ENCODE measurements at places on chromosomes 1 and 21. TPM values are rescaled to one million over a fixed set of nuclear protein-coding genes. Genes with fewer than 3 reads are reported as not detected.

Gene ERG
- total RNA-seq, result 55.8 TPM

Gene DENND2D
- total RNA-seq, result 1.1 TPM

Gene SEMA6C
- 8.9 TPM for total RNA-seq

Gene CLCA4
- not detected for total RNA-seq

Gene CD2
- total RNA-seq, result not detected

Gene BECN2
- not detected for total RNA-seq

Gene NAV1
- total RNA-seq, result 51.8 TPM

Gene NECTIN4
- total RNA-seq, result 0.19 TPM

Gene S100A7
- not detected for total RNA-seq

Gene ELF3
- 0.09 TPM for total RNA-seq

Gene PRAMEF18
- not detected for total RNA-seq

Gene CA6
- total RNA-seq, result not detected

Gene LCE1F
- not detected for total RNA-seq

Gene NPR1
- 12.0 TPM for total RNA-seq

Gene CLDN17
- not detected for total RNA-seq

Gene RPS6KC1
- 23.4 TPM for total RNA-seq

Gene CAPZA1
- 208 TPM for total RNA-seq

Gene ZMYND12
- total RNA-seq, result 0.27 TPM

Gene UBE2U
- not detected for total RNA-seq

Gene CRYAA
- total RNA-seq, result not detected

Gene SLC35F3
- total RNA-seq, result not detected

Gene FNDC5
- total RNA-seq, result 0.27 TPM

Gene MYOG
- not detected for total RNA-seq

Gene KRTAP19-1
- not detected for total RNA-seq

Gene BNIPL
- under 0.01 TPM for total RNA-seq

Gene HPDL
- 1.4 TPM for total RNA-seq

Gene SPOCD1
- total RNA-seq, result 33.4 TPM

Gene FOXO6
- total RNA-seq, result 0.18 TPM

Gene CGN
- 0.45 TPM for total RNA-seq

Gene AK5
- total RNA-seq, result 7.4 TPM

Gene ZBTB48
- 14.7 TPM for total RNA-seq

Gene MAP1LC3C
- total RNA-seq, result not detected

Gene OLFML3
- 0.45 TPM for total RNA-seq

Gene PTPN14
- total RNA-seq, result 70.3 TPM

Gene EDARADD
- not detected for total RNA-seq

Gene DEPDC1
- 5.6 TPM for total RNA-seq

Gene LCE1B
- total RNA-seq, result not detected

Gene PKP1
- not detected for total RNA-seq

Gene MROH9
- not detected for total RNA-seq

Gene CEP104
- 18.0 TPM for total RNA-seq

Gene CHODL
- total RNA-seq, result not detected

Gene OR2W3
- total RNA-seq, result not detected

Gene SPRR2A
- not detected for total RNA-seq

Gene SELP
- total RNA-seq, result 0.47 TPM

Gene RAB25
- total RNA-seq, result not detected

Gene GPR25
- total RNA-seq, result not detected

Gene AJAP1
- total RNA-seq, result not detected

Gene CDC42BPA
- 82.9 TPM for total RNA-seq

Gene OR14K1
- total RNA-seq, result not detected

Gene WNT3A
- not detected for total RNA-seq

Gene PTGER3
- under 0.01 TPM for total RNA-seq

Gene ANGPTL3
- not detected for total RNA-seq

Gene TMEM69
- total RNA-seq, result 9.5 TPM

Gene PLA2G4A
- 4.1 TPM for total RNA-seq

Gene TMOD4
- 0.28 TPM for total RNA-seq

Data from endothelial cell of coronary artery (primary cell).